ENCODE measurements at places on chromosomes 2 and 18.

DNA sequence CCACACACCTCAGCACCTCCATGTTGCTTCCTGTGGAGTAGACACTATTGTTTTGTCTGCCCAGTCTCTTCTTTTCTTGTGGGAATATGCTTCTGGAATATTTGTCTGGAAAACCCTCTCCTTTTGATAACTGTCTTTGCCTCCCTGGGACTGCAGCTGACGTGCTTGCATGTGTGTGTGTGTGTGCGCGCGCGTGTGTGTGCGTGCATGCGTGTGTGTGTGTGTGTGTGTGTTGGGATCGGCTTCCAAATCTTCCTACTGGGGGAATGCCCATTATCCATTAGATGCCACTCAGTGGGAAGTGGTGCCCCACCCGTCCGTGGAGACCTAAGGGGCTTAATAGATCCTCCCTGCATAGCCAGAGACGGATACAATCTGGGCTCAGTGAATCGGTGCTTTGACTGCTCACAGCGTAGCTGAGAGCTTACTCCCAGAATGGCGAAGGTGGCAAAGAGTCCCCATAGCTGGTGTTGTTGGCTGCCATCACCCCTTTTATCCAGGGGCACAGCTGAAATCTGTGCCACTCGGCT lies 86.9 kb downstream of the RRM2 start:
- DNase-seq: no peak

GRCh38 chr2:38028829-38029228 lies 47.1 kb downstream of the CYP1B1 start:
- DNase-seq: no peak

- peak; percentile 26 for DNase-seq
These were observed 109.8 kb upstream of the CHRNA1 start for GRCh38 chr2:174874085-174874484.

DNA sequence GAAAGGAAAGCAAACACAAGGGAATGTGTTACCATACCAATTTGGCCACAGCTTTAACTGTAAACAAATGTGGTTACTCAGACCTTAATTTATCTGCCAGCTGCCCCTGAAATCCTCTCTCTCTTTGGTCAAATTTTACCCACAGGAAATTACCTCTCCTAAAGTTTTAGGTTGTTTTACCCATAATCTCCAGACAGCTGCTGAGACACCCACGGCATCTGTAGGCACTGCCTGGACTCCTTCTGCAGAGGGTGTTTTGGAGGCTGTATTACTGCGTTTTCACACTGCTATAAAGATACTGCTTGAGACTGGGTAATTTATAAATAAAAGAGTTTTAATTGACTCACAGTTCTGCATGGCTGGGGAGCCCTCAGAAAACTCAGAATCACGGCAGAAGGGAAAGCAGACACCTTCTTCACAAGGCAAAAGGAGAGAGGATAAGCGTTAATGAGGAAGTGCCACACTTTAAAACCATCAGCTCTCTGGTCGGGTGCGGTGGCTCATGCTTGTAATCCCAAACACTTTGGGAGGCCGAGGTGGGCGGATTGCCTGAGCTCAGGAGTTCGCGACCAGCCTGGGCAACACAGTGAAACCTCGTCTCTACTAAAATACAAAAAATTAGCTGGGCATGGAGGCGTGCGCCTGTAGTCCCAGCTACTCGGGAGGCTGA lies 677.5 kb upstream of the FSHR start:
- DNase-seq: no peak

- DNase-seq: no peak
These were observed 73.6 kb downstream of the PDE11A start for GRCh38 chr2:177998996-177999395.

DNA sequence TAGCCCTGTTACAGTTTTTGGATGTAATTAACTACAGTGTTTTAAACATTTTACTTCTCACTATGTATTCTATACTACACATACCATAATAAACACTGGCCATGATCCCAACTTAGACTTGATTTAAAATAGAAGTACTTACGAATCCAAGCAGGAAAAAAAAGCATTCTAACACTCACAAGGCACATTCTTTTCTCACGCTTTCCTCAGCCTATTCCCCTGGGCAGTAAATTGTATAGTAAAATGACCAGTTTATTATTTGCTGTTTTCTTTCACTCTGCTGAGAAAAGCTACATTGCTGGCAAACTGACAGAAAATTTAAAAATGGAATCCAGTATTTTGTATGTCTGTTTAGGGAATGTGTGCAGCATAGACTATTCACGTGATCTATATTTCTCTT lies 2.8 kb upstream of the TANC1 start:
- DNase-seq: no peak

DNA sequence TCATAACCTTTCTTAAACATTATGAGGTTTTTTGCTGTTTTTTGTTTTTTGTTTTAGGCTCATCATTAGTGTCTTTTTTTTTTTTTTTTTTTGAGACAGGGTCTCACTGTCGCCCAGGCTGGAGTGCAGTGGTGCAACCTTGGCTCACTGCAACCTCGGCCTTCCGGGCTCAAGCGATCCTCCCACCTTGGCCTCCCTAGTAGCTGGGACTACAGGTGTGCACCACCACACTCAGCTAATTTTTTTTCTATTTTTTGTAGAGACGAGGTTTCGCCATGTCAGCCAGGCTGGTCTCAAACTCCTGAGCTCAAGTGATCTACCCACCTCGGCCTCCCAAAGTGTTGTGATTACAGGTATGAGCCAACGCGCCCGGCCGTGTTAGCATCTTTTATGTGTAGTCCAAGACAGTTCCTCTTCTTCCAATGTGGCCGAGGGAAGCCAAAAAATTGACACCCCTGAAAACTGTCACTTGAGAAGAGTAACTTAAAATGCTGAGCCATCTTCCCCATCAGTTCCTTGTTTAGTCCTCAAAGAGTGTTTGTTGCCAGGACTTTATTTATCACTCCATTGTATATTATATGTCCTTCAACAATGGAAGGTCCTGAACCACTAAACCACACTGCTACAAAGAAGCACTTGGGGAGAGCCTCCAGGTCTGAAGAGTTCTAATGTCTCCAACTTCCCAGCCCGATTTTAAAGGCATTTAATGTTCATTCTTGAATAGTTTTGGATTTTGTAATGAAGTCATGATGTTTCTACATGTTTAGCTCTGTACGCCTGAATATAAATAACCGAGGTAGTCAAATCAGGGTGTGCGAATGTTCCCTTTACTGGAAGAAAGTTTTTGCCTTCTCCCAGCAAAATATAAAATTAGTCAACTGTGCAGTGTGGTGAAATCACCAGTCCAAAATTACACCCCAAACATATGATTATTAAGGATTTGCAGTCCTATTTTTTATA lies 26.4 kb downstream of the ZNF516 start:
- no peak for DNase-seq

- no peak for DNase-seq
These were observed 74.6 kb downstream of the FMNL2 start for GRCh38 chr2:152409386-152410164.

GRCh38 chr18:40935423-40935822 lies 1019.6 kb upstream of the PIK3C3 start:
- DNase-seq: no peak

GRCh38 chr18:64966667-64967066 lies 784.1 kb upstream of the CDH7 start:
- DNase-seq: no peak

DNA sequence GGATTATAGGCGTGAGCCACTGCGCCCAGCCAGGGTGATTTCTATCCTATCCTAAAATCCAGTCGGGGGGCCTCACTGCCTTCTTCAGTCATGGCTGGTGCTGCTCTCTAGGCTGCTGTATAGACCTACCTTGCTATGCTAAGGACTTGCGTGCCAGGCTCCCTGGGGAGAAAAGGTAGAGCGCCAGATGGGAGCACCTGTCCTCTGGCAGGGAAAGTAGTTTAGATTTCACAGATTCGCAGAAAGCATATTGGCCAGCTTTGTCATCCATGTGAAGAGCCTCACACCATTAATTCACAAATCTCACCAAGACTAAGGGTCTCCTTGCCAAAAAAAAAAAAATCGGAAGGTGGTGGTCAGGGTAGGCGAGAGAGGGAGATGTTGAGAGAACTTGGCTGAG lies 217.6 kb downstream of the ATAD2B start:
- no peak for DNase-seq

DNA sequence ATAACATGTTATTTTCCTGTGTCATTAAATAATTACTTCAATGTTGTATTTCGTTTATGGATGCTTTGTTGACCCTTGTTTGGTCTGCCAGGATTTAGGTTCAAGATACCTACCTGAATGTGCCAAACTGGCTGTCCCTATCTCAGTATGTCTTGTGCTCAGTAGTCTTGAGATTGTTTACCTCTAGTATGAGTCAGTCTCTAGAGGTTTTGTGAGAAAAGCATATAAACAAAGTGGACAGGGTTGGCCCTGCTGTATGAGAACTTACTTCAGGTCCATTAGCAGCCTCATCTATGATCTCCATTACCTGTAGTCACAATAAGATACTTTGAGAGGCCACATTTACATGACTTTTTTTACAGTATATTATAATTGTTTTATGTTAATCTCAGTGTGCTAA lies 17.8 kb downstream of the DDX18 start:
- DNase-seq: no peak

- DNase-seq: peak; percentile 87
These were observed 315.0 kb downstream of the ALK start for GRCh38 chr2:29606104-29607037.

- DNase-seq: no peak
These were observed 311.6 kb upstream of the PIK3C3 start for GRCh38 chr18:41643427-41643826.

GRCh38 chr2:112866128-112866835 lies 29.7 kb upstream of the IL1B start:
- no peak for DNase-seq

DNA sequence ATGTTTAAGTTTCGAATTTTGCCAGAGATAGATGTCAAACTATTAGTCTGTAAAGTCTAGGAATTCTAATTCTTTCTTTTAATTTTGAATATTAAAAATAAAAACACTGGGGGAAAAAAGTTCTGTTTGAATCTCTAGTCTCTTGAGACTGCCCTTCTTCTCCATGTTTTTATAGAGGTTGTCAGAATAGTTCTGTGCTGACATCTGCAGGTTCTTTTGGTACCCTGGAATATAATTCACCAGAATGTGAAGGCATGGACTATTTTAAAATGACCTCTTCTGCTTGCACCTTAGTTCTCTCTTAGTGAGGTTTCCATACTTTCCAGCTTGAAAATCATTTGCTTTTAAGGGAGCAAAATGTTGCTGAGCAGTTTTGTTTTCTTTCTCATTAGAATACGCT lies 121.0 kb upstream of the MSTN start:
- DNase-seq: no peak

- DNase-seq: no peak
These were observed 584.2 kb downstream of the SUCLG1 start for GRCh38 chr2:83874712-83875430.

- no peak for DNase-seq
These were observed 380.6 kb upstream of the TCF4 start for GRCh38 chr18:55968550-55968949.

- no peak for DNase-seq
These were observed 249.7 kb downstream of the IKZF2 start for GRCh38 chr2:212901604-212902275.

DNA sequence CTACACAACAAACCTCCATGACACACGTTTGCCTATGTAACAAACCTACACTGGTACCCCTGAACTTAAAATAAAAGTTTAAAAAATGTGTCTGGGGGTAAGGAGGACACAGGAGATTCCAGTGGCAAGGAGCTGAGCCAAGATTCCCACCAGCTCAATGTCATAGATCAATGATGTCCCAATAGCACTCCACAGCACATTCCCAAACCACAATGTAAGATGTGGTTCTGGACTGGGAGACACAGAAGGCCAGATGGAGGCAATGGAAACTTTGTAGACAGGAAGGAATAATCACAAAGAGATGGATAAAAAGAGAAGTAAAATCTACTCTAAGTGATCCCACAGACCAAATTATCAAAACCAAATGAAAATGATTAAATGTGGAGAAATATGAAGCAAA lies 312.4 kb upstream of the SOX11 start:
- DNase-seq: no peak

GRCh38 chr2:231413456-231413855 lies 17.9 kb downstream of the B3GNT7 start:
- DNase-seq: no peak

- no peak for DNase-seq
These were observed 83.1 kb downstream of the ADAM23 start for GRCh38 chr2:206526416-206526815.

- no peak for DNase-seq
These were observed 63.9 kb downstream of the LRRFIP1 start for GRCh38 chr2:237691029-237691907.

- DNase-seq: no peak
These were observed 660.1 kb upstream of the RAB6C start for GRCh38 chr2:129319422-129319717.

DNA sequence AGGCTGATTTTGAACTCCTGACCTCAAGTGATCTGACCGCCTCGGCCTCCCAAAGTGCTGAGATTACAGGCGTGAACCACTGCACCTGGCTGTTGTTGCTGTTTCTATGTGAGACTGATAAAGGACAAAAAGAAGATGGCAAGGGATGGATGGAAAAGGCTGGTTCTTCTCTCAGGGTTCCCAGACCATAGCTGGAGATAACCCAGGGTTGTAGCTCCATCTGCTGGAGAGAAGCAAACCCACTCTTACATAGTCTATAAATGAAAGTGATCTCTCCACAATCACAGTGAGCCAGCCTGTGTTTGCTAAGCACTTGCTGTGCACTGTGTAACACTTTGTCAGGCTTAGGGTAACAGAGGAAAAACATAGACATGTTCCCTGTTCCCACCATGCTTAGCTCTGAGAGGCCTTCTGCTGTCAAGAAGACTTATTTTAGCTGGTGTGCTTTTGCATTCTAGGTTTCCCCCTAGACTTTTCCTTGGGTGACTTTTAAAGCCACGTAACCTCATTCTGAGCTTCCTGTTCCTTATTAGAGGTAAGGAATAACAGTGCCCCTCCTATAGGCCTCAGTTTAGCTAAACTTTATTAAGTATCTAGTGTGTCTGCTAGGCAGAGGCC lies 49.7 kb downstream of the LIMS1 start:
- no peak for DNase-seq

- DNase-seq: no peak
These were observed 7.9 kb downstream of the EFHD1 start for GRCh38 chr2:232641153-232641848.

GRCh38 chr2:196607073-196607472 lies 32.4 kb upstream of the CCDC150 start:
- no peak for DNase-seq

DNA sequence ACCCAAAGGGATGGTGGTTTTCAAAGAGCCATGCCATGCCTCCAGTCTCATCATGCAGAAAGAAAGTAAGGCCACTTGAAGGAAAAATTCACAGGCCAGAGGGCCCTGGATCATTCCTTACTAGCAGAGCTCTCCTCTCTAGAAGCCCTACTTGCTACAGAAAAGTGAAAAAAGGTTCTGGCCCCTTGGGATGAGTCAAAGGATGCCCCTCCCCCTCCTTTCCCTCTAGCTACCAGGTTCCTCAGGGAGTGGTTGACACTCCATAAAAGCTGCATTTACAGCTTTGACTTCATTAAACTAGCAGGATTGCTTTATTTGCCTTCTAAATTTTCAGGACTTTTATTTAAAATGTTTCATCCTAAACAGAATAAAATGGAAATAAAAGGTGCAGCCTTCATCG lies 21.2 kb downstream of the OSR1 start:
- no peak for DNase-seq
